NCI-H1417 treated with DMSO at 0.1 percent for 48 hours (cell line): ENCODE measurements at places on chromosomes 2 and 18.

DNA sequence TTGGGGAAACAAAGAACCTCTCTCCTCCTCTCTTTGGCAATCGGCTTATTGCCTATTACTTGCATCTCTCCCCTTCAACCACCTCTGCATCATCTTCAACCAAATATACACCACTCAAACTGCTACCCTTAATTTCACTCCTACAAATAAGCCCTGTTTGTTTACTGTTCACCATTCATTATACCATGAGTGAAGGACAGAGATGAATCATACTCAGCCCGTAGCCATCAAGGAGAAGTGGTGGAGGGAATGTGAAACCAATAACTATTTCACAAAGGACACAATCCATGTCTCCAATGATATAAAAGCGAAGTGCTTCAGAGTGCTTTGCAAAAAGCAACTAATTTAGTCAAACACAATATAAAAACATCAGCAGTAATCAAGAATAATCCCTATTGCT is 76.8 kb downstream of the CACNB4 start:
- no peak for DNase-seq

DNA sequence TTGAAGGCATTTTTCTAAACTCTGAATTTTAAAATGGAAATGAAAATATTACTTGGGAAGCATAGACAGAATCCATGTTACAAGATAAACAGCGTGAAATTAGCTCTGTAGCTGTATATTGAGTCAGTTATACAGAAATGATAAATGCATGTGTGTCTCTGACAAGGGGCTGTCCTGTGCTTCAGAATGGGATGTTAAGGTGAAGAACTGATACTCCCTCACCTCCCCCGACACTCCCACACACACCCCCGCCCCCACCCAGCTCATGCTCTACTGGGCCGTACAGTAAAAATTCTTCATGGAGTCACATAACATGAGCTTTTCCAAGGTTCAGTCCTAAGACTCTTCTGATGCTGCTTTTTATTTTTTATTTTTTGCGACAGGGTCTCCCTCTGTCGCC is 869 bp upstream of the THUMPD2 start:
- DNase-seq, result no peak

DNA sequence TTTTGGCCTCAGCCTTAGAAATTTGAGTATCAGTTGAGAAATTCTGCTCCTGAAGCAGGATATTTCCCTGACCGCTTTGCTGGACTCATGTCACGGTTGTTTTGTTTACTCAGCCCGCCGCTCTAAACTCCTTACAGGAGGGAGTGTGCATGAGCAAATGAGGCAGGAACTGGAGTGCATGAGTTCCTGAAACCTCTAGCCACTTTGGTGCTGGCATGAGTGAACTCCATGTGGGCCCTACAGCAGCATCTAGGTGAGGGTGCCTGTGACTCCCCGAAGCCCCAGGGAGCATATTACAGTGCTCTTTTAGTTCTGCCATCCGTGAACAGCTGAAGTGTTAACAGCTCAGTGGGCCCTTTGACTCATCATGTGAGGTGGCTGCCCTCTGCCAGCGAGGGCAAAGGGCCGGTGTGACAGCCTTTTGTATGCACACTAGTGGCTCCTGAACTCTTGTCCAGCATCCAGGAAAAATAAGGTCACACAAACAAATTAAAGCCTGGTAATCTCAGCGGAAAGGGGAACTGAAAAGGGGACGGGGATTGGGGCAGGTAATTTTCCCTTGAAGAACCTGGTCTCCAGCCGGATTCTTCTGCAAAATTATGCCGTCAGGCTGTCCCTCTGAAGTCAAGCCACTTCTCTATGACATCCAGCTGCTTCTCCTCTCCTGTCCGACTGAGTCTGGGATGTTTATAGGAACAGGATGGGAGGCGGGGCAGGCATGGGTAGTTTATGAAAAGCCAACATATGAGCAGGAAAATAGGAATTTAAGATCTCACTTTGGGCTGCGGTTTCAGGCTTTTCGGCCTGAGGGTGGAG is 1668.7 kb downstream of the SUCLG1 start:
- DNase-seq, result no peak

DNA sequence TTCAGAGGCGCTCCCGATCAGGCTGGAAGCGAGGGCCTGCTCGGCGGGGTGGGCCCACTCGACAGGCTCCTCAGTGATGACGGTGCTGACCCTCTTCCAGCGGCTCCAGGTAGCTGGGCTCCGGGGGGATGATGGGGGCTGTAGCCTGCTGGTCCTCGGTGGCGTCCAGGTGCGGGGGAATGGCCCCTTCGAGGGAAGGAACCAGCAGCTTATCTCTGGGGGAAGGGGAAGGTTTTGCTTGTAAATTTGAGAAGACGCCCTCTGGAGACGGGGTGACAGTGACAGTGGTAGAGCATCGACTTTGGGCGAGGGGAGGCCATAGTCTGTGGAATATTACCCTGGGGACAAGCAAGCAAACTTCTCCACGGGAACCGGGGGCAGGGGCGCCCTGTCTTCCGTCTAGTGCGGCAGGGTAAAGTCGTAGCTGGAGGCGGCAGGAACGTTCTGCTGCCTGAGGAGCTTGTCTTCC is 891.9 kb upstream of the LRRTM1 start:
- DNase-seq, result no peak

GRCh38 chr2:5696945-5697521 is 4.8 kb downstream of the SOX11 start:
- DNase-seq, result peak; percentile 74

GRCh38 chr2:231210782-231211181 is 12.4 kb downstream of the ARMC9 start:
- DNase-seq, result no peak
